ENCODE measurements at places on chromosomes 1 and 21. TPM values are rescaled to one million over a fixed set of nuclear protein-coding genes. Genes with fewer than 3 reads are reported as not detected.

GBP4 gene
- total RNA-seq: 2.0 TPM

FCRL1 gene
- not detected for total RNA-seq

S100B gene
- 0.29 TPM for total RNA-seq

PUSL1 gene
- total RNA-seq: 23.0 TPM

G0S2 gene
- total RNA-seq: 78.7 TPM

DCST1 gene
- total RNA-seq: not detected

LORICRIN gene
- total RNA-seq: not detected

FOXD3 gene
- total RNA-seq: not detected

FAM151A gene
- not detected for total RNA-seq

CBR3 gene
- 11.6 TPM for total RNA-seq

HMGB4 gene
- not detected for total RNA-seq

Data from placental pericyte (primary cell).